ENCODE measurements at places on chromosomes 1 and 21.

DNA sequence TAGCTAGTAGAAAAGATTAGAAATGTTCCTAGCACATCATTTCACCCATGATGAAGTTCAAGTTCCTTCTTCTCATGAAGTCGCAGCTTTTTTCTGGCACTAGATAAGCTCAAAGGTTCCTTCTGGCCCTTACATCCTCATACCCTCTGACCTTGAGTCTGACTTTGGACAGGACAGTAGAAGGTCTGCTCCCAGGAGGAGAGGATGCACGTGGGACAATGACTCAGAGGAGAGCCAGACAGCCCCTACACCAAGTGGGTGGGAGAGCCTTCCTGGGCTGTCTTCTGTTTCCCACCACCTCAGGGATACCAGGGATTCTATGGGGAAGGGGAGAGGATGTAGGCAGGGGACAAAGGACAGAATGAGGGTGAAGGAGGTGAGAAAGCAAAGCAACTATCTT, 86.0 kb downstream of the HHIPL2 start:
- no peak for DNase-seq

DNA sequence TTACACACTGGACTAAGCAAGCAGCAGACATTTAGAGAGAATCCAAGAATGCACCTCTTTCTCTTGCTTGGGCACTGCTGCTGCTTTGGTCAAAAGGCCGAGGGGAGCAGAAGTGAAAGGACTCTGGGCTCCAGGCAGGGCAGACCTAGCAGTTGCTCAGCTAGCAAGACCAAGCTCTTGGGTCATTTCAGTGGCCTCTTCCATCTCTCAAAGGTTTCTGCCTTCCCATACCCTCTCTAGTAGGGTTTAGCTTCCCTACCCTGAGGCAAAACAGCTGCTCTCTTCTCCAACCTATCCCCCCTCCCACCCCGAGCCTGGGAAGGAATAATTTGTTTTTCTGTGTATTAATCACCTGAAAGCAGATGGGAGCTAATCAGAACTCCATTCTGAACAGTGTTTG, 25.8 kb downstream of the TFAP2E start:
- DNase-seq: no peak

- peak; percentile 49 for DNase-seq
These were observed 8.3 kb upstream of the LRP8 start for GRCh38 chr1:53336146-53336545.

- DNase-seq: no peak
These were observed 34.8 kb downstream of the KIAA1614 start for GRCh38 chr1:180947499-180947885.

DNA sequence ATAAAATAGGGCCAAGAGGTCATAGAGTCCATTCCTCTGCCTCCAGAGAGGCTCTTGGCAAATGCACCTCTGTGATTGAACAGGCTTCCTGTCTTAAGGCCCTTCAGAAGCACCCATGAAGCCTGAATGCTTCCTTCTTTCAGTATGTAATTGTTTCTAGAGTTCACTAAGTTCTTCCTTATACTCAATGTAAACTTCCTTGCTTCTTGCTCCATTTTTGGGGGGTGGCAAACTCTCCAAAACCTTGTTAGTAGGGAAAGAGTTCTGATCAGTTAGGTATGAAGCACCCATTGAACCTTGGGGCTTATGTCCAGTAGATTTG, 102.3 kb upstream of the LPGAT1 start:
- no peak for DNase-seq

- DNase-seq: no peak
These were observed 1.3 kb downstream of the MTFR1L start for GRCh38 chr1:25821112-25821476.

DNA sequence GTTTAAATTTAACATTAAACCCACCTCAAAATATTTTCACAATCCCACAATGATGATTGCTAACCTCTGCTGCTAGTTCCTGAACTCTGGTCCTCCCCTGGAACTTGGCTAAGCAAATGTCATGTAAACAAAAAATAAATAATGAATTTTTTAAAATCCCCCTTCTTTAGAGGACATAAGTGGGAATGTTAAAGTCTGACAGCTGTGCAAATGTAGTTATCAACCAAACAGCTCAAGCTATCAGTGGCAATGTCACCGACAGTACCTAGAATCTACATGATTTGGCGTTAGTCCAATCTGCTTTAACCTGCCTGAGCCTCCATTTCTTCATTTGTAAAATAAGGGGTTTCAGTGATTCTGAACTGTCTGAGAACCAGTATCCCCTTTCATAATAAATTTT, 67.7 kb downstream of the GDAP2 start:
- no peak for DNase-seq

GRCh38 chr1:234849832-234850231, 239.9 kb upstream of the IRF2BP2 start:
- DNase-seq: no peak

- DNase-seq: peak; percentile 55
These were observed 3.0 kb downstream of the ITLN2 start for GRCh38 chr1:160951443-160952128.

- DNase-seq: no peak
These were observed 64.1 kb upstream of the SCAF4 start for GRCh38 chr21:31795992-31796391.

DNA sequence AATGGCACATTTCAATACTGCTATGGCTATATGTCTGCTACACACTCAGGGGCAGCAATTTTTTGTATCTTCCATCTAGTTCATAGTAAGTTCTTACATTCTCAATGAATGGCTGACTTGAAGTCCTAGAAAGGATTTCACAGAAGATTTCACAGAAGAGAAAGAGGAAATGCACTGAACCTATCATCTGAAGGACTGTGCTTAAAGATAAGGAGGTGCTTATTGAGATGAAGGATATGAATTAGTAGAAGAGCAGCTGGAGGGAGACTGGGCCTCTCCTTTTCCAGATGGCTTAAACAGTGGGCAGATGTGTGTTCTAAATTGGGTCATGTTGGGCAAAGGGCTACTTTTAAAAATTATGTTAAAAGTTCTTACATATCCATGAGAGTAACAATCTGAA, 14.6 kb downstream of the ADAR start:
- DNase-seq: no peak

- peak; percentile 93 for DNase-seq
These were observed at the start of gene NAXE for GRCh38 chr1:156591432-156592157. TSS of gene NAXE (plus strand) at chr1:156591776. CDS start at chr1:156591805, 29 bp downstream.

- DNase-seq: no peak
These were observed 34.7 kb upstream of the COL6A2 start for GRCh38 chr21:46063227-46063626.

- DNase-seq: no peak
These were observed 18.9 kb upstream of the TUT4 start for GRCh38 chr1:52571783-52572182.

DNA sequence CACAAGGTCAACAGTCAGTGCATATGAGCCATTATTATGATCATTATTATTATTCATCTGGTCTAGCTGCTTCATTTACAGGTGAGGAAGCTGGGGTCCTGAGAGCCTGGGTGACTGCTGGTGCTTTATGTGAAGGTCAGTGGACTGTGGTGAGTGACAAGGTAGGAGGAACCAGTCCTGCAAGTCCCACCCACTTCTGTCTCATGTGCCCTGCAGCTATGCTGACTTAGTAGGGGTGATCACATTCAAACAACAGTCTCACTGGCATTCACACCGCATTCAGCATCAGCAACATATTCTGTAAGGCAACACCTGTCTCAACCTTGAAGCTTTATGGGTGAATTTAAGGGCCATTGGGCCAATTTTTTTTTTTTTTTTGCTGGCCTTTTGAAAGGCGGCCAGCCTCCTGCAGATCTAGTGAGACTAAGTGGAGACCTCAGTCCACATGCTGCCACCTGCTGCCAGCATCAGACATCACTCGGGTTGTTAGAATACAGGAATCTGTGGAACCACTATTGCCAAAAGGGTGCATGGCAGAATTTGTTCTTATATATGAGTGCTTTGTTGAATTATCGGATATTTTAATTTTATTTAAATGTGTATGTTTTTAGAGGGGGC, 59.9 kb upstream of the CACNA1E start:
- no peak for DNase-seq

- no peak for DNase-seq
These were observed 99.4 kb upstream of the S1PR1 start for GRCh38 chr1:101137144-101138126.

GRCh38 chr1:87958716-87959115, 630.0 kb downstream of the LMO4 start:
- no peak for DNase-seq

DNA sequence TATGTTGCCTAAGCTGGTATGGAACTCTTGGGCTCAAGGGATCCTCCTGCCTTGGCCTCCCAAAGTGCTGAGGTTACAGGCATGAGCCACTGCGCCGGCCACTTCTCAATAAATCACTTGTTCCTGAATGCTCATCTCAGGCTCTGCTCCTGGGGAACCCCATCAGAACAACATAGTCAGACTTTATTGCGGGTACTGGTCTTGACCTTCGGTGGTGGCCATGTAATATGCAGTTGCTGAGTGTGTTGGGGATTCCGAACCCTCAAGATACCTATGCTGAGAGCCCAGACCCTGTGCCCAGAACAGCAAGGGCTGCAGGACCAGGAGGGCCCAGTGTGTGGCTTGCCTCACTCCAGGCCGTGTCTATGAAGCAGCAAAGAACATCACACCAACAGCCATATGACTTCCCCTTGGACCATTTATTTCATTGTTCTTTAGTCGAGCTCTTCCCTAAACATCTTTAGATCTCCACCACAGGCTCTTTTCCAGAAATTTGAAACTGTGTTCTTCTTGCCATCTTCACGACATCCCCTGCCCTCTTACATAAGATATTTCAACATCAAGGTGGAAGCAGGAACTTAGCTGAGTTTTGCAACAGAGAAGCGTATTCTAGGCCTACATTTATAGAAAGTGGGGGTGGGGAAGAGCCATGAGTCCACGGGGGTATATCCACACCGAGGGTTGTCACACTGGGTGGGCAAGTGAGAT, 12.7 kb upstream of the SDHB start:
- DNase-seq: no peak

GRCh38 chr1:221611656-221612046, 130.2 kb downstream of the DUSP10 start:
- no peak for DNase-seq

All from mesenteric fat pad (tissue), 1 donor.